ENCODE measurements at places on chromosomes 12 and 14. TPM values are rescaled to one million over a fixed set of nuclear protein-coding genes. Genes with fewer than 3 reads are reported as not detected.

- DNase-seq = no peak
These were observed 11.8 kb downstream of the SLC25A47 start for GRCh38 chr14:100334904-100335303.

DNA sequence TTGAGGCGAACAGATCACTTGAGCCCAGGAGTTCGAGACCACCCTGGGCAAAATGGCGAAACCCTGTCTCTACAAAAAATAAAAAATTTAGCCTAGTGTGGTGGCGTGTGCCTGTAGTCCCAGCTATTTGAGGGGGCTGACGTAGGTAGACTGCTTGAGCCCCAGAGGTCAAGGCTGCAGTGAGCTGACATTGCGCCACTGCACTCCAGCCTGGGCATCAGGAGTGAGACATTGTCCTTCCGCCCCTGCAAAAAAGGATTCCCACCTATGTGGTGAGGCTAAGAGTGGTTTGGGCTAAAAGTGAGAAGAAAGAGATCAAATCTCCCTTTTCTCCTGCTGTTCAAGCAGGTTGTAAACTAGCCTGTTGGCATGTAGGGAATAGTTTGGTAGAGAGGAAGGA is 5.0 kb upstream of the KTN1 start:
- DNase-seq = no peak

- no peak for DNase-seq
These were observed 140.6 kb upstream of the PELI2 start for GRCh38 chr14:55977392-55978150.

- no peak for DNase-seq
These were observed 47.5 kb downstream of the NOS1 start for GRCh38 chr12:117313926-117314325.

- peak; percentile 36 for DNase-seq
These were observed 55.3 kb downstream of the ELK3 start for GRCh38 chr12:96249196-96250118.

GRCh38 chr14:61963926-61964325 is 201.7 kb downstream of the SNAPC1 start:
- DNase-seq = no peak

DNA sequence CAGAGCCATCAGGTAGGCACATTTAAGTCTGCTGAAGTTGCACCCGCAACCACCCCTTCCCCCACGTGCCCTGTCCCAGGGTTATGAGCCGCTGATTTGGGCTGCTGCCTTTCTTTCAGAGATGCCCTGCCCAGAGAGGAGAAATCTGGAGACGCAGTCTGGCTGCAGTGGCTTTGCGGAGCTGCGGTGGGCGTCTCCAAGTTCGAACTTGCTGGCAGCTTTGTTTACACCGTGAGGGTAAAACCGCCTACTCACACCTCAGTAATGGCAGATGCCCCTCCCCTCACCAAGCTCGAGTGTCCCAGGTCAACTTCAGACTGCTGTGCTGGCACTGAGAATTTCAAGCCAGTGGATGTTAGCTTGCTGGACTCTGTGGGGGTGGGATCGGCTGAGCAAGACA is 14.7 kb downstream of the PTCSC3 start:
- no peak for DNase-seq

PLEKHG7 gene
- total RNA-seq = not detected

- no peak for DNase-seq
These were observed 2.4 kb upstream of the MLH3 start for GRCh38 chr14:75053396-75054291.

- no peak for DNase-seq
These were observed 41.1 kb downstream of the SYNE2 start for GRCh38 chr14:63893701-63894458.

CCDC196 gene
- not detected for total RNA-seq

GRCh38 chr12:120783197-120783596 is 57.6 kb downstream of the ACADS start:
- DNase-seq = no peak

- DNase-seq = no peak
These were observed 333 bp upstream of the KCNA1 start for GRCh38 chr12:4909410-4909733.

GLIPR1L1 gene
- not detected for total RNA-seq

HHIPL1 gene
- 0.09 TPM for total RNA-seq

DNA sequence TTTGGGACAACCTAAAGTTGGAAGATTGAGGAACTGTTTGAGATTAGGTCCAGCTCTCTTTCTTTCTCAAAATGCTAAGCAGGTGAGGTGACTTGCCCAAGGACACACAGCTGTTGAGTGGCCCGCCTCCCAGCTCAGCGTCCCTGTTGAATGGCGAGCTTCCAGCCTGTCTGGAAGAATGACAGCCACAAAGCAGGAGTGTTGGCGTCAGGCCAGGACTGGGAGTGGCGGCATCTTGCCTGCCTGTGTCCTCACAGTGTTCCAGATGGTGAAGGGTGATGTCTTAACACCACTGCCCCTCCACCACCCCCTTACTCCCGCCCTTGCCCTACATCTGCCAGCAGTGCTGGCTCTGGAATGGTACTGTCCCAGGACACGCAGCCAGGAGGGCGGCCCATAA is 4.4 kb upstream of the CEBPE start:
- DNase-seq = no peak

GRCh38 chr12:87820524-87821202 is 208.5 kb downstream of the C12orf50 start:
- no peak for DNase-seq

ACVRL1 gene
- not detected for total RNA-seq

DNA sequence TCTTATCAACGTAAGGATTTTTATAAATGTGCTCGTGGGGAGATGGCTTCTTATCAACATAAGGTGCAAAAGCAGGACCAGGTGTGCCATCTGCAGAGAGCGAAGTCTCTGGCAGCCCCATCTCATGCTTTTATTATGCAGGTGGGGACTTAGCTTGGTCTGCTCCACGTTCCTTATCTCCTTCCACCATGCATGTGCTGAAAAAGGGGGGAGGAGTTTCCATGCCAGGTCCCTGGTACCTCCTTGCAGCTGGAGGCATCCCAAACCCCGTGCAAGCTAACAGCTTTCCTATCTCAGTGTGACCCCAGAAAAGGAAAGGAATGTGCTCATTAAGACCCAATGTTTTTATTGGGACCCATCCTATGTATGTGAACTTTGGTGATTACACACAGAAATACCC is 608.5 kb downstream of the TMEM121 start:
- DNase-seq = no peak

GRCh38 chr14:93525696-93526451 is 95.1 kb downstream of the UNC79 start:
- DNase-seq = no peak

GRCh38 chr12:128450810-128451209 is 183.8 kb downstream of the TMEM132C start:
- DNase-seq = no peak

- no peak for DNase-seq
These were observed 809 bp downstream of the PRKD1 start for GRCh38 chr14:29926701-29927375.

GRCh38 chr12:6745741-6746525 is 7.0 kb downstream of the MLF2 start:
- DNase-seq = no peak

- DNase-seq = no peak
These were observed 29.6 kb downstream of the NUDT4 start for GRCh38 chr12:93407054-93407962.

- no peak for DNase-seq
These were observed 882.3 kb downstream of the RPS29 start for GRCh38 chr14:48703728-48704467.

RIN3 gene
- total RNA-seq = 76.1 TPM

GRCh38 chr12:805022-805632 is 52.7 kb downstream of the WNK1 start:
- no peak for DNase-seq

CCDC85C gene
- 9.1 TPM for total RNA-seq

- no peak for DNase-seq
These were observed 68.4 kb downstream of the CRACR2A start for GRCh38 chr12:3684449-3685051.

DNA sequence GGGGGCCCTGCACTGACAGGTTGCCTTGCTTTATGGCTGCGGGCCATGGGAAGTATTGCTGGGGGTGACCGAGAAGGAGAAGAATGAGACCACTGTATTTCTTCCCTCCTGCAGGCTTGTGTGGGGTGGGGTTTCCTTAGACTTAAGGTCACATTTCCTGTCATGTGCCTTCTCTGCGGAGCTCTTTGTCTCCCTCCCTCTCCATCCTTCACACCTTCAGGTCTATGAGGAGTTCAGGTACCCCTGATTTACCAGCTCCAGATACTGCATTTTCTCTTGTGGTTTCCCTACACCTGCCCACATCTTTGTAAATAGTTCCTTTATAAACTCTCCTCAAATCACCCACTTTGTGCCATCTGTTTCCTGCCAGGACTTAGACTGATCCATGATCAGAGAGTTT is 3.6 kb downstream of the FNTB start:
- peak; percentile 51 for DNase-seq

- no peak for DNase-seq
These were observed 7.8 kb downstream of the PPP2R3C start for GRCh38 chr14:35114036-35114435.

DNA sequence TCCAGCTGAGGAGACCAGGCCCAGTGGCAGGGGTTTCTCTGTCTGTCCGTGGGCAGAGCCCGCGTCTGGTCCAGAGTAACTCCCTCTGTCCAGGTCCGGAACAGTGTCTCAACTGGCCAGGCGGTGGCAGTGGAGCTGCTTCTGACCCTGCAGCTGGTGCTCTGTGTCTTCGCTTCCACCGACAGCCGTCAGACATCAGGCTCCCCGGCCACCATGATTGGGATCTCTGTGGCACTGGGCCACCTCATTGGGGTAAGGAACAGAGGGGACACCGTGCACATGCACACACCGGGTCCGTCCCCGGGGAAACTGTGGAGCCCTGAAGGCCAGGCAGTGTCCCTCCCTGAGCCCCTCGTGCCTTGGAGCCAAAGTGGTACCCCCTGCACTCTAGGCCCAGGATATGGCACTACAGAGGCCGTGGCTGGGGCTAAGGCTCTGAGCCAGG is 1.5 kb downstream of the AQP6 start:
- no peak for DNase-seq

- DNase-seq = no peak
These were observed 28.9 kb downstream of the RTRAF start for GRCh38 chr14:52018252-52018651.

- DNase-seq = no peak
These were observed 132.2 kb downstream of the ANO4 start for GRCh38 chr12:100926669-100927248.

FOXA1 gene
- not detected for total RNA-seq

CRACR2A gene
- total RNA-seq = 36.5 TPM

P2RX2 gene
- total RNA-seq = not detected

DNA sequence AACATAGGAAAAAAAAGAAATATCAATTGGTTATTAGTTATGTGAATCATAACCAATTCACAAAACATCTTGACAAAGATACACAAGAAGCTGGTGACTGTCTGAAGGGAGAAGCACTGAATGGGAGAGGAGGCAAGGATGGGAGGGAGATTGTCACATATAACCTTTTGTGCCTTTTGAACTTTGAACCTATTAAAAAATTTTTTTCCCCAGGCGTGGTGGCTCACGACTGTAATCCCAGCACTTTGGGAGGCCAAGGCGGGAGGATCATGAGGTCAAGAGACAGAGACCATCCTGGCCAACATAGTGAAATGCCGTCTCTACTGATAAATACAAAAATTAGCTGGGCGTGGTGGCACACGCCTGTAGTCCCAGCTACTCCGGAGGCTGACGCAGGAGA is 12.6 kb downstream of the DYNLL1 start:
- DNase-seq = no peak

GRCh38 chr12:54390176-54390667 is 5.7 kb upstream of the ZNF385A start:
- DNase-seq = no peak

DNA sequence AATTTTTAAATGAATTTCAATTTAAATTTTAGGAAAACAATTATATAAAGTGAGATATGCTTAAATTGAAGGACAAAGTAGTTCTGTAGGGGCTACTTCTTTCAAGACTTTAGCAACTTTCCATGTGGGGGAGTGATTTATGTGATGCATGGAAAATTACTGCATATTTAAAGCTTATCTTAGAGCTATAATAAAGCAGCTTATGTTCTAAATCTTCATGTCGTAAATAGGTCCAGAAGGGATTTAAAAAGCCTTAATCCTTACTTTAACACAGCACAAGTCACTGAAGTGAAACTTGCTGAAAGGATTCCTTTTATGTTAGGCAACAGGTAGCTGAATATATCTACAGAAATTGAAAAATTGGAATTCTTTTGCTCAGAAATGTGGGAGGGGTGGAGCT is 340.4 kb downstream of the NAV3 start:
- DNase-seq = no peak

DNA sequence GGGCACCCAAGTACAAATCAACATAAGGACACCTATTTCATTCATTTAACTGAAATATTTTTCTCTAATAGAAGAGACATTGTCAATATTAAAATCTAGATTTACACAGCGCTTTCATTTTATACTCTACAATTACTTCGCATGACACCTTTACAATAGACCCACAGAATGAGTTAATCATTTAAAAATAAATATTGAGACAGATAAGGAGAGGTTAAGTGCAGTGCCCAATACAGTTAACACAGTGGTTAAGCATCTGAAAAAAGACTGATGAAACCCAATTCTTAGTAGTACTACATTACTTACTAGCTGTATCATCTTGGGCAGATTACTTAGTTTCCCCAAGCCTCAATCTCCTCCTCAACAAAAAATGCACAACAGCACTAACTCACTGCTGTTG is 116.2 kb downstream of the DENND5B start:
- no peak for DNase-seq

GMFB gene
- total RNA-seq = 29.7 TPM

SOAT2 gene
- 5.9 TPM for total RNA-seq

OVCH1 gene
- not detected for total RNA-seq

GRCh38 chr12:130737731-130738130 is 21.6 kb upstream of the RIMBP2 start:
- no peak for DNase-seq

- DNase-seq = no peak
These were observed 28.4 kb downstream of the STK38L start for GRCh38 chr12:27272373-27273028.

GRCh38 chr12:19215115-19215514 is 85.6 kb downstream of the PLEKHA5 start:
- no peak for DNase-seq

GRCh38 chr14:69987406-69988121 is 108.3 kb downstream of the SMOC1 start:
- no peak for DNase-seq

GRCh38 chr14:69204753-69205152 is 13.5 kb downstream of the EXD2 start:
- DNase-seq = no peak

GRCh38 chr14:85579942-85580341 is 50.0 kb downstream of the FLRT2 start:
- DNase-seq = no peak

GRCh38 chr12:113702836-113703235 is 231.2 kb upstream of the LHX5 start:
- DNase-seq = no peak

Measured in activated CD8-positive, alpha-beta memory T cell treated with anti-CD3 and anti-CD28 coated beads, Interleukin-2, amount 10 ng/mL, durations not matched to agents 7 days and 5 days (primary cell).